Thyroid gland (tissue), 4 donors: ENCODE measurements at places on chromosomes 12 and 14. TPM values are rescaled to one million over a fixed set of nuclear protein-coding genes. Genes with fewer than 3 reads are reported as not detected.

DNA sequence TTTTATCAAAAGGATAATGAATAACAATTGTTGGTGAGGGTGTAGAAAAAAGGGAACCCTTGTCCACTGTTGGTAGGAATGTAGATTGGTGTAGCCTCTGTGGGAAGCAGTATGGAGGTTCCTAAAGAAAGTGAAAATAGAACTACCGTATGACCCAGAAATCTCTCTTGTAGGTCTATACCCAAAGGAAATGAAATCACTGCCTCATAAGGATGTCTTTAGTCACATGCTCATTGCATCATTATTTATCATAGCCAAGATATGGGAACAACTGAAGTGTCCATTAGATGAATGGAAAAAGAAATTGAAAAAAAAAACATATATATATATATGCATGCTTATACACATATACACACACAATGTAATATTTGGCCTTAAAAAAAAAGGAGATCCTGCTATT, 158.8 kb upstream of the NPAS3 start:
- no peak for DNase-seq

DNA sequence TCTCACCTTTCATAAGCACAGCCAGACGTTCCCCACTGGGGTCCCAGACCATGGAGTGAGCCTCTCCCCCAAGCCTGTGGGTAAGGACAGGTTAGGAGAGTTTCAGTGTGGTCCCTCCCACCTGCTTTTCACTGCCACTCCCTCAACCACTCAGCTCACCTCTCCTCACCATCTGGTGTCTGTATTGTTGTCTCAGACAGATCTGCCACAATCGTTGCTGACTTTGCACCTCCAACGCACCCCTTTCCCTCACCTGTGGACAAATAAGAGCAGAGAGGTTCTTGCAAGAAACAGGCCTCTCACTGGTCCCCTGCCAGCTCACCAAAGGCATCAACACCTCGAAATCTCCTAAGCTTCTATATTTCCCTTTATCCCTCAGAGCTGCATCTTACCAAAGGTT, 8.8 kb downstream of the MYG1 start:
- no peak for DNase-seq

- DNase-seq, result no peak
Observed at GRCh38 chr14:24802236-24802635, 168.2 kb upstream of the GZMB start.

- DNase-seq, result no peak
Observed at GRCh38 chr12:95693689-95694088, 96.9 kb downstream of the NTN4 start.

- DNase-seq, result no peak
Observed at GRCh38 chr14:93970585-93970964, 5.8 kb downstream of the ASB2 start.

- DNase-seq, result no peak
Observed at GRCh38 chr14:102280376-102280962, 24.5 kb downstream of the MOK start.

DNA sequence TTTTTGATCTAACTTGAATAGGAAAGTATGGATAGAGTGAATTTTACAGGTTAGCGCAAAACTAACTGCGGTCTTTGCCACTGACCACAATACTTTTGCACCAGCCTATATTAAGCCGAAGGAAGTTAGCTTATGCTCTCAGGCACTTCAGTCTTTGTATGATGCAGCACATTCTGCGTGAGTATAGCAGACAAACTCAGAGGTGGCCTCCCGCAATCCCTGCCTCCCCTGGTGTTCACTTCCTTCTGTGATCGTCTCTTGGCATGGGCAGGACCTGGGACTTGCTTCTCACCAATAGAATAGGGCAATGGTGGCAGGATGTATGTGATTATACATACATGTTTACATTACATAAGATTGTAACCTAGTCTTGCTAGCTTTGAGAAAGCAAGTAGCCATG, 10.3 kb upstream of the SLC6A13 start:
- no peak for DNase-seq

Gene CAPZA3
- total RNA-seq, result not detected

Gene FITM1
- total RNA-seq, result 3.5 TPM

Gene AICDA
- total RNA-seq, result not detected

Gene OR6C2
- total RNA-seq, result not detected
